ENCODE measurements at places on chromosomes 7 and 10.

- peak; percentile 84 for DNase-seq
These were observed 606.6 kb downstream of the KCNMA1 start for GRCh38 chr10:77030974-77031373.

GRCh38 chr7:2607923-2608904 is 23.6 kb upstream of the TTYH3 start:
- DNase-seq: no peak

DNA sequence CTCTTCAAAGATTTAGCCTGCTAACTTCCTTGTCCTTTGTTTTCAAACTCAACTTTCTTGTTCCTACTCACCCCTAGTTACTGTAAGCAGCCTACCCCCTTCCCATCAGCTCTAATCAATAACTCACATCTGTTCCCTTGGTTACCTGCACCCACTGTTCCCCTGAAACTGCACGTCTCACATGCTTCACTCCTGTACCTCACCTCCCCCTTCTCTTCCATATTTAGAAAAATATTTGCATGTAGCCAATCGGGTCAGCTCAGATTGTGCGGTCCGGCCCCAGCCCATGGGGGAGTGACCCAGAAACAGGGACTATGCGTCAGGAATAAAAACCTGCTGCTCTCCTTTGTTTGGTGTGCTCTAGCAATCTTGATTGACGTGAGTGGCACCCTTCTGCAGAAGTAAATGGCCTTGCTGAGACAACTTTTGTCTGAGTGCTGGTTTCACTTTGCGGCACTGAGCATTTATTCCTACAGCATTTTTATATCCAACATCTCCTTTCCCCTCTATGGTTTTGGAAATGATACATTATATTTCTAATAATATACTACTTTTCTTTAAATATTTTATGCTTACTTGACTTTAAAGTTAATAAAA is 21.1 kb upstream of the FAM221A start:
- no peak for DNase-seq

- no peak for DNase-seq
These were observed 81.6 kb upstream of the SP4 start for GRCh38 chr7:21346297-21346696.

DNA sequence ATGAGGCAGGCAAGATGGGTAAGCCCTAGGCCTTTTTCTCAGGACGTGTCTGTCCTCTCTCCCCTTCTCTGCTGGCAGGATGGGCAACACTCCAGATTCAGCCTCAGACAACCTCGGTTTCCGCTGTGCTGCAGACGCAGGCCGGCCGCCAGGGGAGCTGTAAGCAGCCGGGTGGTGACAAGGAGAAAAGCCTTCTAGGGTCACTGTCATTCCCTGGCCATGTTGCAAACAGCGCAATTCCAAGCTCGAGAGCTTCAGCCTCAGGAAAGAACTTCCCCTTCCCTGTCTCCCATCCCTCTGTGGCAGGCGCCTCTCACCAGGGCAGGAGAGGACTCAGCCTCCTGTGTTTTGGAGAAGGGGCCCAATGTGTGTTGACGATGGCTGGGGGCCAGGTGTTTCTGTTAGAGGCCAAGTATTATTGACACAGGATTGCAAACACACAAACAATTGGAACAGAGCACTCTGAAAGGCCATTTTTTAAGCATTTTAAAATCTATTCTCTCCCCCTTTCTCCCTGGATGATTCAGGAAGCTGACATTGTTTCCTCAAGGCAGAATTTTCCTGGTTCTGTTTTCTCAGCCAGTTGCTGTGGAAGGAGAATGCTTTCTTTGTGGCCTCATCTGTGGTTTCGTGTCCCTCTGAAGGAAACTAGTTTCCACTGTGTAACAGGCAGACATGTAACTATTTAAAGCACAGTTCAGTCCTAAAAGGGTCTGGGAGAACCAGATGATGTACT is 13.1 kb downstream of the PHKG1 start:
- DNase-seq: peak; percentile 83

GRCh38 chr7:30162622-30163124 is 27.9 kb downstream of the MTURN start:
- no peak for DNase-seq

DNA sequence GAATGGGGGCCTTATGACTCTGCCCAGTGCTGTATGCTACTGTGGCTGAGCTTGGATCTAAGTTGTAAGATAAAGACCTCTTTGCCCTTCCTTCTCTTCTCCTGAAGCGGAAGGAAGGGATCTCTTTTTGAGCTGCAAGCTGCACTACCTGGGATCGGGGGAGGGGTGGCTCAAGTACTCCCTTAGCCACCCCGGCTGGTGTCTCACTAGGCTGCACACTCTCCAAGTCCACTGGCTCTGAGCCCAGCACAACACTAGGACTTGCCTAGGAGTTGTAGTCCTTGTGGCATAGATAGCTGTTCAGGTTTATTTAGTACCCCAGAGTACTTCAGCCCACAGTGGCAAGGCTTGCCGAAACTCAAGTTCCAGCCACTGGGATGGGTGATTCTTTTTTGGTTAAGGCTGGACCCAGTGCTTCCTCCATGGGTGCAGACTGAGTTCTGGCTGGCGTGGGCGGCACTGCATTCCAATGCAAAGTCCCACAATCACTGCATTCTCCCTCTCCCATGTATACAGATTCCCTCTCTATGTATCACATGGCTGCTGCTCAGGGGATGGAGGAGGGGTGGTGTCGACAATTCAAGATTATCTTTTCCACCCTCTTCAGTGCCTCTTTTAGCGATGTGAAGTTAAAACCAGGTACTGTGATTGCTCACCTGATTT is 76.2 kb upstream of the SLC25A13 start:
- no peak for DNase-seq

DNA sequence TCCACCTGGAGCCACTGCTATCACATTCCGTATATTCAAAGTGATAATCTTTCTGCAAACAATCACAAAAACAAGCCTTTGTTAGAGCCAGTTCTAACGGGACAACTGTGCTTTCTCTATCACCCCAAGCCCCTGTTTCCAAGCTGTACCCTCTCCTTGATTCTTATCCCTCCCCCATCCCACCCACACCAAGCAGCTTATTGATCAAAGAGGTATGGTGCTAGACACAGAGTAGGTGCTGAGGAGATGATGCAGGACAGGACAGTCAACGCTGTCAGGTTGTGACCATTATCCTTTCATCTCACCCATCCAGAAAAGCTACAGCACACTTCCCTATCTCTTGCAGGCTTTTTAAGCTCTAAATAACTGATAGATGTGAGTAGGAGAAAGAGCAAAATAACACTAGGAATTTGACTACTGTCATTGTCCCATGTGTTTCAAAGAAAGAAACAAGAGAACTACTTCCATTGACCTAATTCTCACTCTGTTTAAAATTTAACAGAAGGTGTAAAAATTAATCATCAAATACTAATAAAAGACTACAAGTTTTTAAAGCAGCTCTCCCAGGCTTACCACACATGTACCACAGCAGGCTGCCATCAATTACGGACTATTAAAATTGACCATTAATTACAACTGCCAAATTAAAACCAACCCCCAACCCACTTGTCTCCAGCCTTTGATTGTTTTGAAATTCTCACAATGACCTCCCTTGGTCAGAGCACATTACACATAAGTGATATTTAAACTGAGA is 94.3 kb downstream of the ELAPOR2 start:
- no peak for DNase-seq

DNA sequence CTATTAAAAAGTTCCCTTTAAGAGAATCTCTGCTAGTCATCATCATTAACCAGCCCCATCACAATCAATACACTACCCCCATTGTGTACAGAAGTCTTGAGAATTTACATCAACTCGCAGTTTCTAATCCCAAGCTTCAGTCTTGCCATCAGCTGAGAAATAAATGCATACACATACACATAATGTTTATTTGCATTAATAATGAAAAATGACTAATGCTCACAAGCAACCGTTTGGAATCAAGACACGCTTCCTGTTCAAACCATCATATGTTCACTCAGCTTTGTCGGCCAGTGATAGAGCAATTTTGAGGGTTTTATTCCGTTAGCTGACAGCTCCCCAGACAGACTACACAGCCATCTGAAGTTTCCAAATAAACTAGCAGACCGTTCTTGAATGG is 287.1 kb downstream of the SFMBT2 start:
- DNase-seq: no peak

DNA sequence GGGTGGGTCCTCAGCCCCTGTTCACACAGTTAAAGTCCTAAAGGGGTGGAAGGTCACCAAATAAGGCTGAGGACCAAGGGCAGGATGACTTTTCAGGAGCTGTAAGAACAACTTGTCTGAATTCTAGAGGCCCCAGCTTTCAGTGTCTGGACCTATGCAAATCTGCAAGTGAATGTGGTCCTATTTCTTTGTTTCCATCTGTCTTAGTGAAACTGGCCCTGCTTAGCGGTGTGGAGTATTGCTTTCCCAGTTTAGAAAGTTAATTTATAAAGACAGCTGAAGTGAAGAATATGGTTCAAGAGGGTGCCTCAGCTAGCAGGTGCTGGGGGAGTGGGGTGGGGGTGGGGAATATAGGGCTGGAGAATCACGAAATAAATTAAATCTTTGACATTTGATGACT is 40.1 kb downstream of the HHEX start:
- no peak for DNase-seq

DNA sequence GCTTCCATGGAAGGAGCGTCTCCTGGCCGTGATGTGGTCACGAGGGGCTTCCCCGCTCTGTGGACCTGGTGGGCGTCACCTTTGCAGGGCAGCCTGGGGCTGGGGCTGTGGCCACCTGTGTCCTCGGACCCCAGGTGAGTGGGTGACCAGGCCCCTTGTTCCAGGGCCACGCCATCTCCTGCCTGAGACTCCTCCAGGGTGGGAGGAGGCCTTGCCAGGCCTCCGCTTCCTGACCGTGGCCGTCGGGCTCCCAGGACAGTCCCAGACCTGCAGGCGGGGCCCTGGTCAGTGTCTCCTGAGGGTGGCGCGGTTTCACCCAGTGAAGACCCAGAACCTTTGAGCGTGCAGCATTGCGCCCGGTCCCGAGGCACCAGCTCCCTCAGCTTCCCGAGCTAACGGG is 20.4 kb upstream of the UTF1 start:
- DNase-seq: no peak

DNA sequence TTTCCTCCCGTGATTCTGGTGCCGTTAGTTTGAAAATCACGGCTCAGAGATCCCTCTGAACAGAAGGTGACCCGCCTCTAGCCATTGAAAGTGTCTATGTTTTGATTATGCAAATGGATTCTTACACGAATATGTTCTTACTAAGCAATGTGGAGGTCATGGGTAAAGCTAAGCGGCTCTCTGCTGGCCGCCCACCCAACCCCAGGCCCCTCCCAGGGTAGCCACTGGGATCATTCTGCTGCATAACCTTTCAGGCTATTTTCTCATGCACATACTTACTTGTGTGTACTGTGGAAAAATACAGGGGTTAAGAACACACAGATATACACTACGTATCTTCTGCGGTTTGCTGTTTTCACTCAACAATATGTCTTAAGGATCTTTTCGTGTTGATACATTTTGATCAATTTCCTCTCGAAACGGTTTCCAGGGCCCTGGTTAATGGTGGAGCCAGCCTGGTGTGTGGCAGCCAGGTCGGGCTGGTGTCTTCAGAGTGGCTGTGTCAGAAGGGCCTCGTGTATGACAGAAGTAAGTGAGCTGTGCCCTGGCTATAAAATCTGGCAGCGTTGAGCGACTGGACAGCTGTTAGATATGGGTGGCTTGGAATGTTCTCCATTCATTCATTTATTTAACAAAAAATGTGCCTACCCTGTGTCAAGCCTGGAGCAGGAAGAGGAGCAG is 29.9 kb downstream of the ZNF783 start:
- DNase-seq: no peak

- no peak for DNase-seq
These were observed 80.0 kb upstream of the UNC5B start for GRCh38 chr10:71132321-71132810.

DNA sequence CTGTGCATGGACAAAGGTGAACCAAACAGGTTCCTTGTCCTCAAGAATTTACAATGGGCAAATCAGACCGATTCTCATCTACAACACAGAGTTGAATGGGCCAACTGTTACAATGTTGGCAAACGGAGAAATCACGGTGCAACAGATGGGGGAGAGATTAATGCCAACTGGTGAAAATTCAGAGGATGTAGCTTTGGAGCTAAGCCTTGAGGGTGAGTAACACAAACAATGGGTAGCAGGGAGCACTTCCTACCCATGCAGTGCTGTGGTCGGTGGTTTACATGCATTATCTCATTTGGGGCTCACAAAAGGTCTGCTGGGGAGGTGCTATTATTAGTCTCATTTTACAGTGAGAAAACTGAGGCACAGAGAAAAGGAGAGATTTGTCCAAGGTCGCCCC is 902 bp upstream of the NFE2L3 start:
- no peak for DNase-seq

DNA sequence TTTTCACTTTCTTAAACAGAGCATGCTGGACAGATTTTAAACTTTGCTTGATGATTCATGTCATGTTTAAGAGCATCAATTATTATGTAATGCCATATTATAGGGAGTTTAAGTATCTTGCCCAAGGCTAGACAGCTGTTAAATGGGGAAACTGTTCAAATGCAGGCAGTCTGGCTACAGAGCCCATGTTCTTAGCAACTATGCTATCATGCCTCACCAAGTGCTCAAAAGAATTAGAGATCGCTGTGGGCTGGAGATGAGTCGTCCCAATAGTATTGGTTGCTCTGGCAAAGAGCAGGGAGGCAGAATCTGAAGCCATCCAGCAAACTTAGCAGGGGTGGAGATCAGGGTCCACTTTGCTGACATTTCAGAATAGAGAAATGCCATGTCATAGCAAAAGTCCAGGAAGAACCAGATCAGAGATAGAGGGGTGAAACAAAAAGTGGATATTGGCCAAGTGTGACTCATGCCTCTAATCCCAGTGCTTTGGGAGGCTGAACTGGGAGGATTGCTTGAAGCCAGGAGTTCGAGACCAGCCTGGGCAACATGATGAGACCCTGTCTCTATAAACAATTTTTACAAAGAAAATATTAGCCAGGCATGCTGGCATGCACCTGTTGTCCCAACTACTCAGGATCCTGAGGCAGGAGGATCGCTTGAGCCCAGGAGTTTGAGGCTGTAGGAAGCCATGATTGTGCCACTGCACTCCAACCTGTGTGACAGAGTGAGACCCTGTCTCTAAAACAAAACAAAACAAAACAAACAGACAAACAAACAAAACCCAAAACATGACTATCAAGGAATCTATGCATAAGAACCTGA is 57.8 kb downstream of the BAMBI start:
- DNase-seq: no peak

DNA sequence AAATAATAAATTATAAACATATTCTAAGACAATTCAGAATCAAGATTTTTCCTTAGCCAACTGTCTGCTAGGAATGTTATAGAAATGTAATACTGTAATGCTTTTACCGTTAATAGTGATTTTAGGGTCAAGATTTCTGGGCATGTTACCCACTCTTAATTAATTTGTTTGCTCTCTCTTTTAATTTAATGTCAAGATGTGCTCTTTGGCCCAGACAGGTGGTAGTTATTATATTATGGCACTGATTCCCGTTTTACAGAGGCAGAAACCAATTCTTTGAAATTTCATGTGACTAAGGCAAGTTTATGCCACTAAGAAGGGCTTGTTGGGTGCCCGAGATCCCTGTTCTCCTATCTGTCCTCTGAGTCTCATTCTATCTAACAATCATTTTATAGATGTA is 959 bp upstream of the FAM107B start:
- DNase-seq: no peak
